ENCODE measurements at places on chromosomes 11 and 22.
A peak's percentile ranks its signal among the peaks of the same experiment; 100 is the strongest.

- DNase-seq: no peak
Observed at GRCh38 chr11:9211322-9211721, 53.8 kb downstream of the DENND5A start.

DNA sequence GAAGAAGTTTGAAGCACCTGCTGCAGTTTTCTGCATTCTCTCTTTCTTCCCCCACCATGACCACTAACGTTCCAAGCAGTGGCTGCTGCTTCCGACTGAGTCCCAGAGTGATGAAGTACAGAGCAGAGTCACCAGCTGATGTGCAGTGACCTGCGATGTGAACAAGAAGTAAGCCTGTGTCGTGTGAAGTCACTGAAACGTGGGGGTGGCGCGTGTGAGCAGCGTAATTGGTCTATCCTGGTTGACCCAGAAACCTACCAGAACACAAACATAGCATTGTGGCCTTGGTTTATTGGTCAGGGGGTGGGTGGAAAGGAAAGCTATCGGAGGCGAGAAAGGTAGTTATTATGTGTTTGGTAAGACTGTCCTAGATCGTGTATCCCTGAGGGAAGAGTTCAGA lies 3.5 kb downstream of the KRTAP5-7 start:
- no peak for DNase-seq

DNA sequence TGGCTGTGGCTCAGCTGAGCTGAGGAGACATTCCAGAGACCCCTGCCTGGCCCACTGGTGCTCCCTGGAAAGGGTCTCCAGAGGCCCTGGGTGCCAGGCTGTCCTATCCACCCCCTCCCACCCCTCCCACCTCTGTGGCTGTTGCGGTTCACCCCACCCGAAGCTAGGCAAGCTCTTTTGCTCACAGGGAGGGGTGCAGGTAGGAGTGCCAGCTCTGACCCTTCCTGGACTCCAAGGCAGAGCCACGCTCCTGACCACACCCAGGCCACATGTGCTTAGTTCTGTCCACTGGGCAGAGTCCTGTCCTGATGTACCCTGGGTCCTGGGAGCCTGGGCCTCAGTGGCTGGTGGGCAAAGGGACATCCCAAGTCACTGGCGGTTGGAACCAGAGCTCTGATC lies 16.4 kb downstream of the IL17REL start:
- DNase-seq: no peak

DNA sequence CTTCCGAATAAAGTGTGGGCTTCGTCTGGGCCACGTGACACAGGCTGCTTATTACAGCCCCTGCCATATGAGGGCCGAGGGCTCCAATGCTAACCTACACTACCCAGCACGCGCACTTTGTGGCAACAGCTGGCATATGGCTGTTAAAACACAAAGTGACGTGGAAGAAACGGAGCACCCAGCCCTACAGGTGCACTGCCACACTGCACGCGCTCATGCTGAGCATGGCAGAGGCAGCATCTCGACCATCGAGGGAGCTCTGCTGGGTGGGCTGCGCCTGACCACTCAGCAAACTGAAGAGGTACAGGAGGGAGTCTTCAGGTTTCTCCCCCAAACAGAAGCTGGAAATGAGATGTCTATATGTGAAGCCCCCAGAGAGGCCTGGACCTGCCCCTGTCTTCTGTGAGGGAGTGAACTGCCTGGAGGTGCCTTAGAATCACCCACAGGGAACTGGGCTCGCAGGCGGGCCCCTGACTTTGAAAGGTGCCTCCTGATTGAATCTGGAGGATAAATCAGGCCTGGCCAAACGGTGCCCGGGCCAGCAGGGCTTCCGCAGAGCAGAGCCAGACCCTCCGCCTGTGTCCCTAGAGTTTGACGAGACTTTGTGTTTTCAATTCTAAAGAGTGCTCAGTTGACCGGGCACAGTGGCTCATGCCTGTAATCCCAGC lies 18.3 kb downstream of the TSSC4 start:
- DNase-seq: no peak

DNA sequence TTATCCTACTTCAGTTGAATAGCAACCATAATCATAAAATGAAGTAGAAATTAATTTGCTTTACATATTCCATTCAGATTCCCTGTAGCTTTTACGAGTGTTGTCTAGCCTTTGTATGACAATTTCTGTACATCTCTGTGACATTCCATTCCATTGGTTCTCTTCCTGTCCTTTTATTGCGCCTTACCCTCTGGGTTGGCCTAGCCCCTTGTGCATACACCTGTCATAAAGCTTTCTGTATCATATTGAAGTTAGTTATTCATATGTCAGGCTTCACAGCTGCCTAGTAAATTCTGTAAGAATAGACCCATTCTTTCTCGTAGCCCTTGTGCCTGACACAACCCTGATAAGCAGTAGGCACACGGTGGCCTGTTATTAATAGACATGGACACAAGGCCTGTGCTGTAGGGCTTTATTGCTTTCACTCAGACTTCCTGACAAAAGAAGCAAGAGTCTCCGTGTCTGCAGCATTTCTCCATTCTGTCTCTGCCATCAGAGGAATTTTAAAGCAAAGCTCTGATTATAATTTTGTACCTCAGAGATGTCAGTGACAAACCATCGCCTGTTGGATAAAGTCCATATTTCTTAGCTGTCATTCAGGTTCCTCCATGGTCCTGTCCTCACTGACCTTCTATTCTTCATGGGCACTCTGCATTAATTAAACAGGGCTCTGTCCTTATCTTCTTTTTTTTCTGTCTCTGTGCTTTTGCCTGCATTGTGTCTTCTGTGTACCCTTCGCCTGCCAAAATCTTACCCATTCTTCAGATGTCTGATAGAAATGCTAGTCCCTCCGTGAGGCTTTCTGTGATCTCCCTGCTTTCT lies 49.4 kb downstream of the BID start:
- no peak for DNase-seq

DNA sequence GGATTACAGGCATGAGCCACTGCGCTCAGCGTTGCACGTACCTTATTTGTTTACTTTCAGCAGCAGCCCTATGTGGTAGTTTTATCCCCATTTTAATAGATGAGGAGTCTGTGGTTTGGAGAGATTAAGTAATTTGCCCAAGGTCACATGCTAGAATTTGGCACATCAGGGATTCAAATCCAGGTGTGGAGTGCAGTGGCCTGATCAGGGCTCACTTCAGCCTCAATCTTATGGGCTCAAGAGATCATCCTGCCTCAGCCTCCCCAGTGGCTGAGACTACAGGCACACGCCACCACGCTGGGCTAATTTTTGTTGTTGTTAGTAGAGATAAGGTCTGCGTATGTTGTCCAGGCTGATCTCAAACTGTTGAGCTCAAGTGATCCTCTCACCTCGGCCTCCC lies 18.5 kb upstream of the SPTBN2 start:
- DNase-seq: no peak

DNA sequence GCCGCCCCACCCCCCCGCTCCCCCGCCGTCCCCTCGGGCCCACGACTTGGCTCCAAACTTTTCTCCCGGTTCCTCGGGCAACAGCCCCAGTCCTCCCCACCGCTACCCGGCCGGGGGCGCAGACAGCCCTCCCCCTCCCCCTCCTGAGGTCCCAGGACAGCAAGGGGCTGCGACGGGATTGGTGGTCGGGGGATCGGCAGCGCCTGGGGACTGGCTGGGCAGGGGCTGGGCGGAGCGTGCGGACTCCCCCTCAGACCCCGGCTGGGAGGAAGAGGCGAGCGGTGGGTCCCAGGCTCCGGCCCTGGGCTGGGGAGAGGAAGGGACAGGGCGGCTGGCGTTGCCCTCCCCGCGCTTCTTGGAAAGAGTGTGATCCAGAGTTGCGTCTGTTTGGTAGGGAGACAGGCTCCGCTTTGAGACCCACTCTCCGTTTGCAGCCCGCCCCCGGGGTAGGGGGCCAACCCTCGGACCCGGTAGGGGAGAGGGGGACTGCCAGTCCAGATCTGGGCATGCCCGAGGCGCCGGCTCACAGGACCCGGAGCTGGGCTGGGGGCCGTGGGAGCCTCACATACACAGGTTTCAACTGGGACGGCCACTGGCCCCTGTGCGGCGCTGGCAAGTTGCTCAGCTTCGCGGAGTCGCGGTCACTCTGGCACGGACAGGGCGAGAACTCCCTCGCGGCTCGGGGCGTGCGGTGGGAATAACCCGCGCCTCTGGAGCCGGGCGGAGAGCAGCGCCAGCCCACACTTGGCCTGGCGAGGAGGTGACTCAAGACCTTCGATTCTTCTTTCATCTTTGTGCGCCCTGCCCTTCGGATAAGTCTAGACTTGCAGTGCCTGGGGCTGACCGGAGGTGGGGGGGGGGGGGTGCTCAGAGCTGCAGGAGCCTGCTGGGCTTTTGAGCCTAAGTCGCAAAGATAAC lies 999 bp downstream of the TSKU start:
- DNase-seq: peak; percentile 72

DNA sequence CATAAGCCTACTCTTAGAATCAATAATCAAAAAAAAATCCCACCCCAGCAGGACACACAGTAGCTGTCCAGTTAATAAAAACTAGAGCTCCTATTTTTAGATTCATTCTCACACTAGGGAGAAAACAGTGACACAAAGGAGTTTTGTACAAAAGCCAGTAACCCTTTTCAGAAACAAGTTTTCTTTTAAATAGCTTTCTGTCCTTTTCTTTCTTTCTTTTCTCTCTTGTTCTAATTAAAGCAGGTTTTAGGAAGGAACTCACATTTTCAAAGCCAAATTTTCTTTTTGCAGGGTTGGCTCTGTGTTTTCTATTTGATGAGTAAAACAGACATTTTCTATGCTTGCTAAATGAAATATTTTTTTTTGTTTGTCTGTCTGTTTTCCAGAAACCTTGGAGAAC lies 1390.7 kb downstream of the FAM181B start:
- DNase-seq: no peak

- peak; percentile 80 for DNase-seq
Observed at GRCh38 chr11:93059117-93059957, 89.9 kb downstream of the MTNR1B start.

GRCh38 chr22:20053407-20054033 lies 26.5 kb upstream of the DGCR8 start:
- DNase-seq: no peak

DNA sequence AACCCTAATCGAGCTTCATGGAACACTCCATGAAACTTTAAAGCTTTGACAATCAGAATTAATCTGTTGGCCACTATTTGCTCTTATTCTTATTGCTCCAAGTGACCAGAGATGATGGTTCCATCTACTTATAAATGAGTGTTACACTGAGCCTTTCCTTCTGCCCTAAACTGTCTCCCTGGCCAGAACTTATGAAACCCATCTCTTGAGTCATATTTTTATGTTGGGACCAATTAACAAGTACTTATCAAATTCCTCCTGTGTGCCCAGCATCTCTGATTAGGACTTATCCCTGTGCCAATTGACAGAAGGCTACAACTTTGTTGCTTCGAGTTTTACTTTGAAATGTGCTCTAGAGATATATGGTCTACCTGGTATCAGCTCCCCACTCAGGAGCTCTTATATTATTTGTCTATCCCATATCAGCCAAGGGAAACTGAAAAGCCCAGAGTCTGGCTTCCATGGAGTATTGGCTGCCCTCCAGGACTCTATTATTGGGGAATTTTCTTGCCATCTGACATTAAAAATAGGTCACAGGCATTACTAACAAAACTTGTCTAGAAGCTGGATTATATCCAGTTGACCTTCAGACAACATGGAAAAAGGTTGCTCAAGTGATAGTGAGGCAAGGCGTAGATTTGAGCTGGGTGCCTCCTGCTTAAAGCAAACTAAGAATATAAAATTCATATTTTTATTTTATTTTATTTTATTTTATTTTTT lies 8.8 kb downstream of the KREMEN1 start:
- DNase-seq: no peak

- DNase-seq: no peak
Observed at GRCh38 chr11:108538022-108538424, 39.8 kb upstream of the POGLUT3 start.

DNA sequence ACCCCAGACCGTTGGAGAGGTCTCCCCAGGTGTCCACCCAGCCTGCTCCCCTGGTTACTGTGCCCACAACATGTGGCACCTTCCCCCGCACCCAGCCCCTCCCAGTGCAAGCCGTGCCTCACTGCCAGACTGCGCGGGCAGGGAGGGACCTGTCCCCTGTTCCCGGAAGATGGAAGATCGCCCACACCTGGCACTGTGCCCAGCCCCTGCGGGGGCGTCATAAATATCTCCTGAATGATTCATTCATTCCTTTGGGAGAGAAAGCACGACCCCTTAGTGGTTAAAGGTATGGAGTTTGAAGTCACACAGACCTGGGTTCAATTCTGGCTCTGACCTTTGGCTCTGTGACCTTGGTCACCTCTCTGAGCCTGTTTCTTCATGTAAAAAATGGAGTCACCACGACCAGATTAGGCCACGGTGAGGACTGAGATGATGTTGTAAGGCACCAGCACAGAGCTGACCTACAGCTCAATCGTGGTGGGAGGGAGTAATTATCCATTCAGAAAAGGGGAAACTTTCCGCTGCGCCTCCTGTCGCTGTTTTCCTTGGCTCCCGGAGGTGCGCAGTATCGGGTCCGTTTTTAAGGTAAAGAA lies 497 bp upstream of the SYT12 start:
- DNase-seq: peak; percentile 36

GRCh38 chr22:42111798-42112197 lies 18.8 kb downstream of the CYP2D6 start:
- no peak for DNase-seq

Data from fibroblast of skin of back (primary cell).